ENCODE measurements at places on chromosomes 1 and 21.

DNA sequence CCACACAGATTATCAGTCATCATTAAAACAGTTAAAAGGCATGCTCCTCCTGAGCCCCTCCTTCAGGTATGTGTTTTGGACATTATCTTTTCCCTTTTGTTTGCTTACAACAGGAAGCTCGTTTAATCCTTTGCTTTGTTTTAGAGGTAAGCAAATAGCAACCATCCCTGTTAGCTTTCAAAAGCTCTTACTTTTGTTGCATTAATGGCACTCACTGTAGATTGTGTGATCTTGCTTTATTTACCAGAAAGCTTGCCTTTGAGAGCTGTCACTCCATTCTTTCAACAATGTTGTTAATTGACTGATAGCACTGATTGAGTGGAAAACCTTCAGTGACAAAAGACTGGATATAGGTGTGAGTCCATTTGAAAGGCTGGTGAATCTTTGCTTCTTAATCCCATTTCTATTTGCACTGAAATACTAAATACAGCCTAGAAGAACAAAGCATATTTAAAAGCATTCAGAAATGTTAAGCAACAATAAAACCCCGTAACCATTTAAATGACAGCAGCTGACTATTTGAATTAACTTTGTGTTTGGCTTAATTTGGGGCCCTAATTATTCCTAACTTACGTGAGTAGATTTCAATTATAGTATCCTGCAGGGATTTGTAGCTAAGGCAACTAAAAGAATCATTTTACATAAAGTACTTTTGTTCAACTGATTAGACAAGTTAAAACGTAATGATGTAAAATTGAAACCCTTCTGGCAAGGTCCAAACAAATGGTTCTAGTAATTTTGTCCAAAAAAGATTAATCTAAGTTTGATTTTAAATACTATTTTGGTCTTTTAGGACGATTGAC is 48.3 kb downstream of the ADGRL2 start:
- no peak for DNase-seq

GRCh38 chr1:201488830-201489589 is 17.9 kb downstream of the CSRP1 start:
- peak; percentile 95 for DNase-seq

- DNase-seq = no peak
Measured at GRCh38 chr1:236356141-236356540, 37.9 kb upstream of the EDARADD start.

- DNase-seq = peak; percentile 31
Measured at GRCh38 chr1:244614113-244614836, 38.7 kb upstream of the DESI2 start.

GRCh38 chr1:53346814-53347176 is 18.9 kb upstream of the LRP8 start:
- no peak for DNase-seq

DNA sequence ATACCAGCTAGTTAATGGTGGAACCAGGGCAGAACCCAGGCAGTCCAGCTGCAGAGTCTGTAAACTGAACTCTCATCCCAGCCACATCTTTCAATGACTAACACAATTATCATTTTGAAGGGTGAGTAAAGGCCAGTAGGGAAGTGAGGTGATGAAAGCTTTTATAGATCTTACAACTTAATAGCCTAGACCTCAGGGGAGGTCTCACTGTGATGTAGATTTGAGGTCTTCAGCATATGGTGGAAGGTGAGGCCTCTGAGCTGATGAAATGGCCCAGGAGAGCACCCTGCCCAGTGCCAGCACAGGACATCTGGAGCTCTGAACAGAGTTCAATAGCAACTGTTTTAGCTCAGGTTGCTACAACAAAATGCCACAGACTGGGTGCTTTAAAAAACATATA is 44.8 kb upstream of the POU2F1 start:
- no peak for DNase-seq

- peak; percentile 90 for DNase-seq
Measured at GRCh38 chr1:85278853-85279314, 2.5 kb upstream of the BCL10 start.

DNA sequence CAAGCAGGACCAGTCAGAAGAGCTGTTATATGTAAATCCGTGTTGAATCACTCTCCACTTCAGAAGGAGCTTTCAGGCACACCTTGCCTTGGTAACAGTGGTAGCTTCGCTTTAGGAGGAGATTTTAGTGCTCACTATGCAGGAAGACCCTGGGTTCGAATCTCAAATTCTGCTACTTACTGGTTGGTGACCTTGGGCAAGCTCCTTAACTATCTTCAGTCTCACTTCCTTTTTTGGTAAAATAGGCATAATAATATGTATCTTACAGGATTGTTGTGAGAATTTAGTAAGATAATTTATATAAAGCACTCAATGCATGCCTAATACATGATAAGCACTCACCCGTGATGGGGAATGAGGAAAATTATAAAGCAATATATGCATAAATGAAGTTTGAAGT is 46.7 kb upstream of the GPR52 start:
- DNase-seq = no peak

- no peak for DNase-seq
Measured at GRCh38 chr1:169882039-169882511, 11.6 kb downstream of the SCYL3 start.

DNA sequence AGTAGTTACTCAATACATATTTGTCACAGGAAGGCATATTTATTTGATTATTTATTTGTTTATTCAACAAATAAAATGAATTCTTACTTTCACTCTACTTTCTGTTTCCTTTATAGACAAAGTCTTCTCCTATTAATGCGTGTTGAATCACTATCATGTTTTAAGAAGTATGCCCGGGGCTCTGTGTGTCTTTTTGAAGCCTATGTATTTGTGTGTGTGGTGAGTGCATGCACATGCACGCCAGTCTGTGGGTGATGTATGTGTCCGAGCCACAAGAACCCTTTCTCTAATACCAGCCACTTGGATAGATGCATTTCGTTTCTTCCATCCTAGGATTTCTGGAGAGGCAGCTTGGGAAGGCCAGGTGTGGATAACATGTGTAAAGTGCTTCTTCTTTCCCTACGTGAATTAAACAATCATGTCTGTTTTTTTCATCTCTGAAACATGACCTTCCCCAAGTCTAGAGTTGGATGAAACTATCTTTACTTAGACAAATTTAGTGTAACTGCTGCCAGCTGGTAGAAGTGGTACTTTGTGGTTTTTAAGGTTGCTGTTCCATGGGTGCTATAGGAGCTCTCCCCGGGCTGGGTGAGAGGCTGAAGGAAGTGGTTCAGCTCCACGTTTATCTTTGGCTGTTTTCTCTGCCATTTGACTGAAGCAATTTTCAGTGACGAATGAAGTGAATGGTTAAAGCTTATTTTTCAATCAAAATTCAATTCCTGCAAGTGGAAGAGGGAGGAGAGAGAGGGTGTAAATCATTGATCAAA is 46.8 kb upstream of the PPM1J start:
- DNase-seq = no peak

GRCh38 chr1:19391596-19391981 is 79.5 kb downstream of the SLC66A1 start:
- DNase-seq = no peak

GRCh38 chr1:155978973-155979429 is 654 bp upstream of the ARHGEF2 start:
- peak; percentile 52 for DNase-seq

DNA sequence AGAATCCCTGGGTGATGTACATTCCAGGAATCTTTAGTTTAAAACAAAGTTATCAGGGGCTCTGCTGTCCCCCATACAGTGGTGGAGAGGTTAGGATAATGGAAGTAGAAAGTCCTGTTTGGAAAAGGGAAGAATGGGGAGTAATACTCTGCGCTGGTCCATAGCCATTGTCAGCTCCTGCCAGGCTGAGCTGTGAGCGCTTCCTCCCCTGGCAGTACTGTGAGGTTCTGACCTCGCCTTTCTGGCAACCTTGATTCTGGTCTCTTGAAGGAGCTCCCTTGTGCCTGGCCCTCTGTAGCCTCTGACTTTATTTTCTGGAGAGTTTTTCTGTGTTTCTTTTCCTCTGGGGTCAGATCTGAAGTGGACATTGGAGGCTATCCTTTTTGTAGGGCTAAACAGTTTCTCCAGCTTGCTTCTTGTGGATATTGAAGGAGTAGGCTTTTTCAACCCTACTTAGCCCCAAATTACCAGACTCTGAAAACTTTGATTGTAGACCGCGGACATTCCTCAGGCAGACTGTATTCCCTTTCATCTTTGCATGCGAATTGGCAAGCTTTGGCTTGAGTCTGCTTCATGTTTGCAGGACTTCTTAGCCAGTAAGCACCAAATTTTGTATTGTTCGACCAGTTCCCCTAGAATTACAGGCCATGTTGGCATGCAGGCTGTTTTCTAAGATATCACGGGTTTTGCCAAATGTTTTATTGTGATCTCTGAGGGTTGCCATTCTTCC is 13.8 kb downstream of the UBE4B start:
- DNase-seq = peak; percentile 73

DNA sequence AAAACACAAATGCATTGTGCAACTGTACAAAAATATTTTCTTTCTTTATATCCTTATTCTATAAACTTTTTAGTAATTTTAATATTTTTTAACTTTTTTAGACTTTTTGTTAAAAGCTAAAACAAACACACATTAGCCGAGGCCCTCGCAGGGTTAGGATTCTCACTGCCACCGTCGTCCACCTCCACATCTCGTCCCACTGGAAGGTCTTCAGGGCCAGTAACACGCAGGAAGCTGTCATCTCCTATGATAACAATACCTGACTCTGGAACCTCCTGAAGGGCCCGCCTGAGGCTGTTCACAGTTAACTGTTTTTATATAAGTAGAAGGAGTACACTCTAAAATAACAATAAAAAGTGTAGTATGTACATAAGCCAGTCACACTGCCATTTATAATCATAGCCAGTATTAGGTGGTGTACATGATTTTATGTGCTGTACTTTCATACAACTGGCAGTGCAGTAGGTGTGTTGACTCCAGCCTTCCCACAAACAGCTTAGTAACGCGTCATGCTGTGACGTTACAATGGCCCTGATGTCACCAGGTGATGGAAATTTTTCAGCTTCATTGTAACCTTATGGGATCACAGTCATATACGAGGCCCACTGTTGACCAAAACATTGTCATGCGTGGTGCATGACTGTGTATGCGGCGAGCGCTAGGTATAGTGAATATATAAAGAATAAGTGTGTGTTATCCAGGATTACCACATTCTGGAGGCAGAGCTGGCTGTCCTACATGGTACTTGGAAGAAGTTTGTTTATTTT is 8.8 kb downstream of the TFF2 start:
- DNase-seq = no peak

DNA sequence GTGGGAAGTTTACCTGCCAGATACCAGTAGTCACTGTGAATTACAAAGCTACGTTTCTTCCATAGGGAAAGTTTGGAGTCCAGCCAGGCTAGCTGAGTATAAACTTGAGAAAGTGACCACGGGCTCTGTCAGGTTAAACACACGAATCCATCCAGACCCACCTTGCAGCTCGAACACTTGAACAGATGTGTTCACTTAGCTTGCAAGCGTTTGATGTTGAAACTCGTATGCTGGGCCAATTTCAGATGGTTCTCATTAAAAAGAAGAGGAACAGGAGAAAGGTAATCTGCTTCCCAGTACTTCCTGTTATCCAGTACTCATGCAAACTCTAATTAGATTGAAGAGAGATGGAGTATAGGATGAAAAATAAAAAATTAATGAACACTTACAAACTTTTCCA is 636.4 kb downstream of the SMYD3 start:
- no peak for DNase-seq

DNA sequence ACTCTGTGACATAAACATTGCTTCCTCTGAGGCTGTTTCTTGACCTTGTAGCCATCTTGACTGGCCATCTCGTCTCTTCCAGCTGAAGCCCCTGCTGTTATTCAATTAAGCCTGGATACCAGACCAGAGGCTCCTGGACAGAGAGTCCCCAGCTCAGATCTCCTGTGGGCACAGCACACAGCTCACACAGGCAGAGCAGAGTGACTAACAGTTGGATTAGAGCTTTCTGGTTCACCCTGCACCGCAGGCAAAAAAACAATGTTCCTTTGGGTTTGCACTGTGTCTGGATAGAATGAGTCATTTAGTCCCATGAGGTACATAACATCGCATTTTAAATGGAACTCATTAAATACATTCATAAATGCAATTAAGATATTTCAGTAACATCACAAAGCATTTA is 33.4 kb upstream of the USH2A start:
- peak; percentile 59 for DNase-seq
